ENCODE measurements at places on chromosomes 12 and 14.

DNA sequence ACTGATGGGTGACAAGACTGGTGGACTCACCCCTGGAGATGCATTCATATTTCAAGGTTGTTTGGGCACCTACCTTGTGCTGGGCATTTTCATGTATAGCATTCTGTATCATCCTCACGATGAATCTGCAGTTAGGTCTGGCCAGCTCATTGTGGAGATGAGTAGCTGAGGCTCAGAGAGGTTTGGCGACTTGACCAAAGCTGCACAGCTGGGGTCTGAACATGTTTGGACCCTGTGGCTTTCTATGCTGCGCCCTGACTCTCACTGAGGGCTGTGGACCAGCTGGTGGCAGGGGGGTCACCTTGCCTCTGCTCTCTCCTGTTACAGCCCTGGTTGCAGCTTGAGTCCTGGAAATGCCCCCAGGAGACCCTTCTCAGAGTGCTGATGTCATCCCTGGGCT, 24.9 kb upstream of the CCDC63 start:
- DNase-seq = no peak

DNA sequence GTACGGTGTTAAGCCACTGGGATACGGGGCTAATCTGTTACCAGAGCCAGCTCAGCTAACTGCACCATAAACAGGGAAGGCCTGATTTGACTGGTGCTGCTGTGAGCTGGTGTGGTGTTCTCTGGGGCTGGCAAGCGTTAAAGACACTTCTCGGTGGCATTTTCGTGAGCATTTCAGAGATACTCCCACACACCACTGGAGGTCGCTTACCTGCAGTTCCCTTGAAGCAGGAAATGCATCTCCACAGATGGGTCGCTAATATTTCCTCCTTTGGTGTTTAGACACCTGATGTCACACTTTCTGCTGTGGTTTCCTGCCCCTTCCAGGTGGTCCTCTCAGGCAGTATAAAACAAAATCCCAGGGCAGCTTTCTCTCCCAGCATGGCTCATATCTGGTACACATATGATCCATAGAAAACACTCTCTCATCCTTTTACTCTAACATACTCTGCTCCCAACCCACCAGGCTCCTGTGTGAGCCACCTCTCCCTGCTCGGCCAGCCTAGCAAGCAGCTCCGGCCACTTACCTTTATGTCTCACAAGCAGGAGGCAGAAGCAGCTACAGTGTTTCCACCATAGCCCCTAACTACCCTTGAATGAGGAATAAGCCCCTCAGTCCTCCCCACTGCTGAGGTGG, 129.9 kb upstream of the GRIN2B start:
- DNase-seq = no peak

GRCh38 chr12:73951956-73952703, 585.5 kb upstream of the ATXN7L3B start:
- DNase-seq = no peak

DNA sequence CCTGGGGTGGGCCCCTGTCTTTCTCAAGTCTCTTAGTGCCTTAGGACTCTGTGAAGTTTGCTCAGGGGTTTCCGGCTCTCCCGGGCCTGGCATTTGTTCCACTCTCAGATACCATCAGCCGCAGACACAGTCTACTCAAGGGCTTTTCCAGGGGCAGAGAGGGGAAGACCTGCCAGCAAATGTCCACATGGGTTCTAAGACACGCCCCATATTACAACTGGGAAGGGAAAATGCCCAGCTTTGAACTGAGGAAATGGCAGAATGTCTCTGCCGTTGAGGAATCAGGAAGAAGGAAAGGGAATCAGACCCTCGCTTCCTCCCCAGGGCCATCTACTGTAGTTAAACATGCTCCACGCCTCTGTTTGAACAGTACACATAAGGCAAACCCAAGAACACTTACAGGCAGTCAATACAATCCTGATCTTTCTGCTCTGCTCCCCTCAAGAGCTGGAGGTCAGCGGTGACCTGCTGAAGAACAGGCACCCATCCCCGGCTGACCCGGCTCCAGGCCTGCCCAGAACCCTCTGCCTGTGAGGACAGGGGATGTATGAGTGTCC, 7.9 kb downstream of the CCDC85C start:
- no peak for DNase-seq

DNA sequence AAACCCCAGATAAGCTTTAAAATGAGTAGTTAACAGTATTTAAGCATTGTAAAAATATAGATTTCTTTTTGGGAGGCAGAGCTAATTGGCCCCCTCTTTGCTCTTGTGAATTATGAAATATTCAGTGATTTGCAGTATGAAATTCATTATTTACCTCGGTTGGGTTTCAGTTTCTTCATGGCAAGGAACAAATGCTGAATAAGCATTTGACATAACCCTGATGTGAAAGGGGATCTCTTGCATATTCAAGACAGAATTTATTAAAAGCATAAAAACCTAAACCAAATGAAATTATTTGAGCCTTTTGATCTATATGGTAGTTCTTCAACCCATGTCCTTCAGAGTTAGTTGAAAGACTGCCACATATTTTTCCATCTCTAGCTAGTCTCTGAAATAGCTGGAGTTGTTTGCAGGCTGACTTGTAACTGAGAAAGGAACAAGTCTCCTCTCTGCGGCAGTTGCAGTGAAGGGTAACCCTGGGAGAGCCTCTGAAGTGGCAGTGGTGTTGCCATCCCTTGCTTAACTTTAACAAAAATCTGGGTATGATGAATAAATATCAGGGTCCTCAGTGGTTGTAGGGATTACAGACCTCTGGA, 690 bp downstream of the AKAP6 start:
- no peak for DNase-seq

- DNase-seq = no peak
Observed at GRCh38 chr14:30317729-30318128, 241.2 kb upstream of the G2E3 start.

DNA sequence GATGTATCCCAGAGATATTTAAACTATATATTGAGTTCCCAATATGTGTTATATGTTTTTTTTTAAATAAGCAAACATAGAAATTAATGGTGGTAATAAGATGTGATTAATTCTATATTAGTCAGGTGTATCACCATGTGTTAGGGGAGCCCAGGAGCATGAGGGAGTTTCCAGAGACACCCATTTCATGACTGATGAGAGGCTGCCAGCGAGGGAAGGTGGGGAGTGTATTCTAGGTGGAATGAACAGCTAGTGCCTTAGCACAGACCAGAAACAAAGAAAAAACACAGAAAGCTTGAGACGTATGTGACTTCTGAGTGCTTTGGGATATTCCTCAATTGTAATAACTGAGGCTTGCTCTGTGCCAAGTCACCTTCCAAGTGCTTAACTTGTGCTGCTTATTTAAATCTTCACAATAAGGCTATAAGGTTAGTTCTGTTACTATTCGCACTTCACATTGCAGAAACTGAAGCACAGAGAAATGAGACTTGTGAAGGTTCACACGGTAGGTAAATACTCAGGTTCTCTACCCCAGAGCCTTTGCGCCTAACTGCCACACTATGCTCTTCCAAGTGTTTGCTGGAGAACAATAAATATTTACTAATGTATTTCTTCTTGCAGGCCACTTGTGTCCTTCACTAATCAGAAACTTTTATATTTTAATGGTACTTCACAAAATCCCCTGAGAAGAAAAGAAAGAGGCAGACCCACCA, 17.9 kb upstream of the MGP start:
- DNase-seq = no peak

- DNase-seq = no peak
Observed at GRCh38 chr14:86072116-86072894, 542.4 kb downstream of the FLRT2 start.

GRCh38 chr14:52348776-52349175, 34.7 kb downstream of the PTGER2 start:
- DNase-seq = no peak

GRCh38 chr12:66387117-66387516, 84.8 kb downstream of the HELB start:
- no peak for DNase-seq

DNA sequence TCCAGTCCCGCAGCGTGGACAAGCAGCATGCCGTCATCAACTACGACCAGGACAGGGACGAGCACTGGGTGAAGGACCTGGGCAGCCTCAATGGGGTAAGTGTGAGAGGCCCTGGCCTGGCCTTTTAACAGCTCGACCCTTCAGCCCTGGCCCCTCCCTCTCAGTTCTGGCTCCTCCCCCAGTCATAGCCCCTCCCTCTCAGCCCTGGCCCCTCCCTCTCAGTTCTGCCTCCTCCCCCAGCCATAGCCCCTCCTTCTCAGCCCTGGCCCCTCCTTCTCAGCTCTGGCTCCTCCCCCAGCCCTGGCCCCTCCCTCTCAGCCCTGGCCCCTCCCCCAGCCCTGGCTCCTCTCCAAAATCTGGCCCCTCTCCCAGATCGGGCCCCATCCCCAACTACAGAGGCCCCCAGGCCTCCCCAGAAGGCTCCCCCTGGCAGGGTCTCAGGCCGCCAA, 11.2 kb downstream of the CEP170B start:
- DNase-seq = no peak

DNA sequence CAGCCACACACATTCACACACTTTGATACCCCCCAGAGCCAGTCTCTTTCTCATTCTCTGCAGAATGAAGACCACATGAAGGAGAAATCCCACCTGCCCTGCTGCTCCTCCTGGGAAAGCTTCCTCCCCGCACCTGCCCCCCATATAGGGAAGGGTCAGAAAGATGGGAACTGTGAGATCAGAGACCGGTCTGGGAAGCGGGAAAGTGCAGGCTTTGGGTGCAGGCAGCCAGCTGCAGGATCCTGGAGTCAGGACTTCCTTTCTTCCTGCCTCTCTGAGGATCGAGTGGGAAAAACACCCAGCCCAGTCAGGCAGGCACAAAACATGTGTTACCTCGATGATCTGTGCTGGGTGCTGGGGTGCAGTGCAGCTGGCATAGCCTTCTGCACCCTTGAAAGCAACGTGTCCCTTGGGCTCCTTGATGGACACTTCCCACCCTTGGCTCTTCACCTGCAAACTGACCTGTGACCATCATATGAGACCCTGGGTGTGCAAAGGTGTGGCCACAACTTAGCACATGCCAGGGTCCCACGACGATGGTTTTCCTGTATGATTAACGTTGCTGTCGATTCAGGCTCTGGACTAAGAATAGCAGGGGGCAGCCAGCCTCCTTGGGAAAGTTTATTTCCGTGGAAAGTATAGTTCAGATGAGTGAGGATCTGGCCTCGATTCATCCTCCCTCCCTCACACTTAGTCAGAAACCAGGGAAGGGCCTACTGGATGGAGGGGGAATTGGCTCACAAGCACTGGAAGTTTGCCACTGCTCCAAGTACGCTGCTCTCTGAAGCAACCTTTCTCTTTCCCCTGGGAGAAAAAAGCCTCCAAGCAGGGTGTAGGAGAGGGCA, 105.4 kb upstream of the MED13L start:
- DNase-seq = no peak

DNA sequence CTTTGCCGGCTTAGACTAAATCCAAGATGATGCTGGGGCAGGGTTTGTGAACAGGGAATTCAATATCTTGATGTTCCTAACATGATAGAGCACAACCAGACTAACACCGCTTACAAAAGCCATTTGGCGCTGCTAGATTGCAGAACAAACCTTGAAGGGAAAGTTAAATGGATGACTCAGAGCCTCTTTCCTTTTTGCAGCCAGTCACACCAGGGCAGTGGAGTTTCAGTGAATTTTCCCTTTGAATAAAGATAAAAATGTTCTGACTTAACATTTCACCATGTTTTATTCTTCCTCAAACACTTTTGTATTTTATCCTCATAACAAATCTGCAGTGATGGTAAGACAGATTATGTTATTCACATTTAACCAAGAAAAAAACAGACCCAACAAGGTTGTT, 47.3 kb downstream of the PDE6H start:
- DNase-seq = no peak

GRCh38 chr12:54968181-54968730, 16.3 kb downstream of the TESPA1 start:
- no peak for DNase-seq

- no peak for DNase-seq
Observed at GRCh38 chr12:64801381-64801780, 23.1 kb upstream of the TBC1D30 start.

GRCh38 chr12:54734196-54734950, 86.2 kb upstream of the DCD start:
- DNase-seq = no peak

DNA sequence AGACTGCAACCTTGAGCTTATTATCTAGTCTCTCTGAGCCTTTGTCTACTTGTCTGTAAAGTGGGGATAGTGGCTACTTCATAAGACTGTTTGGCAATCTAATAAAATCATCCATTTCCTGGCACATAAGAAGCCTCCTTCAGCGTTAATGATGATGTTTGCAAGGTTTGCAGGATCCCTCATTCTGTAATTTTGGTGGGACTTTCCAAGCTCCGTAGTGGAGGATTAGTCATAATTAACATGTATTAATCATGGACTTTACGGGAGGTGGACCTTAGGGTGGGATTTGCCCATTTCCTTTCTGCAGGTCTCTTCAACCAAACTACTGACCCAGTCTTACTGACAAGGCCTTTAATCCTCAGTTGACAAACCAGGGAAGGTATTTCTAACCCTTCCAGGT, 66.2 kb downstream of the NTF3 start:
- DNase-seq = no peak

DNA sequence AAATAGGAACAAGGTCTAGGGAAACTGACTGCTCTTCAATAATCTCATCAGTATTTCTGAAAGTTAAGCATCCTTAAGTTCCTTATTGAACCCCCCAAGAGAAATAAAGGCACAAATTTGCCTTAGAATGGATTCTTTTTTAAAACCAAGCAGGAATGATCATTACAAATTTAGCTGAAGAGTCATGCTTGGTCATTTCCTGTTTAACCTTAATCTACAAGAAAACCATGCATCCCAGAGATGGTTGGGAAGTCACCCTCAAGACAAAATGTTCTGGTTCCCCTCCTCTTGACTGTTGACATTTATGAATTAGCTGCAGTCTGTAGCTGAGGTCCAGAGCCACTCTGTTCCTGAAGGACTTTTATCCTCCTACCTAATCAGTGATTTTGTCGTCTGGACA, 291.8 kb upstream of the G2E3 start:
- DNase-seq = no peak

- DNase-seq = no peak
Observed at GRCh38 chr12:89927226-89927698, 218.6 kb upstream of the ATP2B1 start.

DNA sequence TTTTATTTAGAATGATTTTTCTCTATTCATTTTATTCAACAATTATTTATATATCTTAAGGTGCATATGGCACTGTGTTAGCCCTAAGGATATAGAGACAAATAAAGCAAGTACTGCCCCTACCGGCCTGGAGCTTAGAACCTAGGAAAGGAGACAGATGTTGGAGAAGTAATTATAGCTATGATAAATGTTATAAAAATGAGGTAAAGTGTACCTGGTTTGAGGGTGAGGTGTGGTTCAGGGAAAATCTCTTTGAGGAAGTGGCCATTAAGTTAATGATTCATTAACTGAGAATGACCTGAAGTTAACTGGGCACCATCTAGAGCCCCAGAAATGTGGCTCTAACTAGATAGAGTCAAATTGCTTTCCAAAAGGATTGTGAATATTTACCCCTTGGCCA, 31.9 kb downstream of the CDKL1 start:
- DNase-seq = no peak

GRCh38 chr12:95877622-95878021, 18.9 kb downstream of the SNRPF start:
- no peak for DNase-seq

- no peak for DNase-seq
Observed at GRCh38 chr12:145369-145960, 68.5 kb downstream of the SLC6A12 start.

- DNase-seq = no peak
Observed at GRCh38 chr12:79935624-79936345, 888 bp upstream of the PPP1R12A start.

- DNase-seq = no peak
Observed at GRCh38 chr12:132623072-132623869, 4.7 kb downstream of the P2RX2 start.

GRCh38 chr12:27551172-27551840, 27.3 kb downstream of the PPFIBP1 start:
- DNase-seq = no peak

- DNase-seq = no peak
Observed at GRCh38 chr12:65962921-65963861, 138.9 kb downstream of the HMGA2 start.

Data from activated naive CD4-positive, alpha-beta T cell (primary cell).